ENCODE measurements at places on chromosomes 4 and X.
A peak's percentile ranks its signal among the peaks of the same experiment; 100 is the strongest.

- DNase-seq: no peak
Measured at GRCh38 chr4:129085472-129085871, 7.9 kb downstream of the SCLT1 start.

GRCh38 chrX:104712515-104712914 is 146.5 kb downstream of the IL1RAPL2 start:
- DNase-seq: peak; percentile 0

DNA sequence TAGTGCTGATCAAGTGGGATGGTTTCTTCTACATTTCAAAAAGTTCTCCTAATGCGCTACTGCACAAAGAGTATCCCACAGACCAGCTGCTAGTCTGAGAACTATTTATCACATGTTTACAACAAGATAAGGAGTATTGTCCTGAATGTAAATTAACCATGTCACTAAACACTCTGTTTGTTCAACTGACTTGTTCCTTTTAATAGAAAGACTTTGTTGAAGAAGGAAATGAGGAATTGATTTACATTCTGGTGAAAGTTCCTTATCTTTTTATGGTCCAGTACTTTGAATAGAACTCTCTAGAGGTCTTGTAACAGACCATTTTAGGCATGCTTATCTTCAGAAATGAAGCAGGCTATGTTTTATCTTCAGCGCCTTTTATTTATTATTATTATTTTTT is 67.3 kb upstream of the IL13RA1 start:
- DNase-seq: no peak

DNA sequence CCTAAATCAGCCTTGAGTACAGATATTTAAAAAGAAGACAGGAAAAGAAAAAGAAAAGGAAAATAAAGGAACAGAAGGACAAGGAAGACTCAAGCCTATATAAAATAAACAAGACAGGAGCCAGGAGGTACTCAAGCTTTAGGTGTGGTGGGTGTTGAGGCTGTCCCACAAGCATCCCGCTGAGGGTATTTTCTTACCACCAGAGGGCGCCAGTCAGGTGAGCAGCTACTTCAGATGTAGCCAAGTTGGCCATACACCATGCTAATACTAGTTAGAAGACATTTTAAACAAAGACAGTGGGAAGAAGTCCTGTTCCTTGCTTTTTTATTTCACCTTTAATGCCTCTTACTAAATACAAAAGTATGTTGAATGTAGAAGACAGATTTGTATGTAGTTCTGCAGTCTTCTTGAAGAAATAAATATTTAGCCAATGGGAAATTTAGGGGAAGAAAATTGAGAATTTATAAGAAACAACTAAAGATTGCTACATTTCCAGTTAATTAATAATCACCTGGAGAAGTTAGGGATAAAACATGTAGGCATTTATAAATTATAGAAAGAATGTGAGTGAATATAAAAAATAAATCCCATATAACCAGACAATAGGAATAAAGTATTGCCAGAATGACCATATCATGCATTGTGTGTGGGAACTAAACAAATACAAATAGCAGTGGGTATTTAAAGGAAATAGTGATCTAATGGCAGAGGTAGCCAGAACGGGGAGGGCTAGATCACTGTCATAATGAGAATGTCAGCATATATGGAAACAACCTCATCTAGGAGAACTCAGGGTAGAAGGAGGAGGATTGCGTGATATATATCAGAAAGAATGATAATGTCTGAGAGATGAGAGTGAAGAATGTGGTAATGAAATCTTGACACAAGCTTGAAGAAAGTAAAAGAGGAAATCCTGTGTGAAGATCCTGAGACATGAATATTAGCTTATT is 71.0 kb downstream of the MTHFD2L start:
- DNase-seq: peak; percentile 91

GRCh38 chr4:78150543-78150864 is 93.4 kb downstream of the FRAS1 start:
- no peak for DNase-seq

DNA sequence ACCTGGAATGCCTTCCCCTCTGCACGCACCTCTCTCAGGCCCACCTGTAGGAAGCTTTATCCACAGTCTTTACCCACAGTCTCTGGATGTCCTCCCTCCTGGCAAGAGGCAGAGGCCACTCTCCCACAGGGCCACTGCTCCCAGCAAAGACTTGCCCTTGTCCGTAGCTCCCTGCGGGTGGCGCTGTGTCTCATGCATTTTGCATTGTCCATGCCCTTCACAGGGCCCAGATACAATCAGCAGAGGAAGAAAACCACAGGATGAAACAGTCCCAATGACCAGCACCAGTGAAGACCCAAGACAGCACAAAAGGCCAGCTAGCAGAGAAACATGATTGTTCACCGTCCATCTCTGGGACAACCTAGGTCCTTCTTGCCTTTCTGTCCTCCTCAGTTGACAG is 2.1 kb upstream of the NSG1 start:
- DNase-seq: peak; percentile 32

- no peak for DNase-seq
Measured at GRCh38 chr4:185945906-185946305, 123.0 kb upstream of the TLR3 start.

- DNase-seq: peak; percentile 9
Measured at GRCh38 chrX:120429776-120430540, 39.1 kb downstream of the LAMP2 start.

GRCh38 chr4:123896446-123897071 is 500.0 kb downstream of the SPRY1 start:
- peak; percentile 6 for DNase-seq

GRCh38 chr4:140358281-140358680 is 15.2 kb upstream of the SCOC start:
- DNase-seq: no peak

- no peak for DNase-seq
Measured at GRCh38 chr4:53645108-53645507, 53.8 kb upstream of the LNX1 start.

GRCh38 chrX:77595848-77596247 is 148.7 kb downstream of the FGF16 start:
- DNase-seq: peak; percentile 18

DNA sequence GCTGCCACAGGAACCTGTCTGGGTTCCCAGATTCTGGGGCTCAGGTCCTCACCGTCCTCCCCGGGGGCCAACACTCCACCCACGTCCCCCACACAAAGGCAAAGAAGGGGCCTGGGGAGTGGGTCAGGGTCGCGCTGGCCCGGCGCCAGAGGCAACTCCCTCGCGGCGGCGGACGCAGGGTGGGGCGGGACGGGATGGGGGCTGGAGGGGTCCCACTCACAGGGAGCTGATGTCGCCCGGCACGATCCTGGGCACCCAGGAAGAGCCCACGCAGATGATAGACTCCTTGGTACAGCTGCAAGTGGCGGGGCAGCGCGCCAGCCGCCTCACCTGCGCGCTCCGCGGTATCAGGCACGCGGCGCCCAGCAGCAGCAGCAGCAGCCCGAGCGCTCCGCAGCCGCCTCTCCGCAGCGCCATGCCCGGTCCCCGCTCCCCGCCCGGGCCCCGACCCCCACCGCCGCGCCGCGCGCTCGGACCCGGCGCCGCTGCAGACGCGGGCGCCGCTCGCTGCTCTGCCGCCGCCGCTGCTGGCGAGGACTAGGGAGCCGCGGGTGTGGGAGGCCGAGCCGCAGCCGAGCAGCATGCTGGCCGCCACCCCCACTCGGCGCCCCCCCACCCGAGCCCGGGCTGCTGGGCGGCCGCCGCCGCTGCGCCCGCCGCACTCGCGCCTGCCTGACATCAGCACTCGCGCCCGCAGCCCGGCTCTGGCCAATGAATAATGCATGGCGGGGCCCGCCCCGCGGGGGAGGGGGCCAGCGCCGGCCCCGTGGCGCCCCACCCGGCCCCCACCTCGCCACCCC is at the start of gene LGI2:
Gene LGI2, minus strand, starts transcription at position 670 of the 800 bp plus-strand sequence. Its CDS starts 253 bp downstream, at position 417.
- DNase-seq: peak; percentile 4

- peak; percentile 42 for DNase-seq
Measured at GRCh38 chr4:122764071-122764820, 31.7 kb downstream of the BBS12 start.

DNA sequence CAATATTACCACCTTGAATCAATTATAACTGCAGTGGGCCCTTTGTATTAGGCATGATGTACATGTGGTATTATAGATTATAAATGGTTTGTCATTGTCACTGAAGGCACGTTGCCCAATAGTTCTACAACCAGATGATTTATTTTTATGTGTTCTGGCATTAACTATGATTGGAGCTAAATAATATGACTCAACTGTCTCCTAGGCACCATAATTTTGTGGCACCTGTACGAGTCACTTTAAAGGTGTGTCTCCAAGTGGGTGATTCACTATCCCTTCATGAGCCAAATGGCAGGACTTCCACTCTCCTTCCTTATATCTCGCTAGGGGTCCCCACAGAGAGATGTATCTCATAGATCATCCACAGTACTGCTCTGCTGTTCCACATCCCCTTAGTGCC is 6.1 kb upstream of the SMPX start:
- no peak for DNase-seq

DNA sequence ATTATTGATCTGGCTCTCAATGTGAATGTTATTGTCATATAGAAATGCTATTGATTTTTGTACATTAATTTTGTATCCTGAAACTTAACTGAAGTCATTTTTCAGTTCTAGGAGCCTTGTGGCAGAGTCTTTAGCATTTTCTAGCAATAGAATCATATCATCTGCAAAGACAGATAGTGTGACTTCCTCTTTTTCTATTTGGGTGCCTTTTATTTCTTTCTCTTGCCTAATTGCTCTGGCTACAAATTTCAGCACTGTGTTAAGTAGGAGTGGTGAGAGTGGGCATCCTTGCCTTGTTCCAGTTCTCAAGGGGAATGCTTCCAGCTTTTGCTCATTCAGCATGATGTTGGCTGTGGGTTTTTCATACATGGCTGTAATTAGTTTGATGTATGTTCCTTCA is 102.7 kb downstream of the SH3BGRL start:
- DNase-seq: no peak

DNA sequence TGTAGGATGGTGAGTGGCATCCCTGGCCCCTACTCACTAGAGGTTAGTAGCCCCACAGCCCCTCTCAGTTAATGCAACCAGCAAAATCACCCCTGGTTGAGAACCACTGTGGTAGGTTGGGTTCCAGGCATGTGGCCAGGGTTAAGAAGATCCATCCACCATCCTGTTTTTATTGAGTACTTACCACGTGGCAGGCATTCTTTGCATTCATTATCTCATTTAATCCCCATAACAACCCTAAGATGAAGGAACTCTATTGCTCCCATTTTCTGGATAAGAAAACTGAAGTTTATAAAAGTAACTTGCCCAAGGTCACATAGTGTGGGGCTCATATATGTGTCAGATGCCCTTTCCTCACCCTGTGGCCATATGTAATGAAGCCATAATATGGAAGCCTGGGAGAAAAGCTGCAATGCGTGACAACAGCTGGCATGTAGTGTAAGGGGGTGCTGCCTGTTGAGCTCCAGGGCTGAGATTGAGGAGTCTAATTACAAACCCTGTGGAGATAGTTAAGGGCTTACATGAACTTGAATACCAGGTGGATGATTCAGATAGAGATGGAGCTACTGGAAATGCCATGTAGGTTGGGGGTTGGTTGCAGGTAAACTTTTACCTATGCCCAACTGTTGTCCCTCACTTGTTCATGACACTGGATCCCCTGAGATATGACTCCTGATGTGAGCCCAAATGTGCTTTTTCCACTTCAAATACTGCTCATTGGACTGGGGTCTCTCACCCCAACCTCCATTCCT is 100.2 kb upstream of the PGRMC2 start:
- peak; percentile 71 for DNase-seq

DNA sequence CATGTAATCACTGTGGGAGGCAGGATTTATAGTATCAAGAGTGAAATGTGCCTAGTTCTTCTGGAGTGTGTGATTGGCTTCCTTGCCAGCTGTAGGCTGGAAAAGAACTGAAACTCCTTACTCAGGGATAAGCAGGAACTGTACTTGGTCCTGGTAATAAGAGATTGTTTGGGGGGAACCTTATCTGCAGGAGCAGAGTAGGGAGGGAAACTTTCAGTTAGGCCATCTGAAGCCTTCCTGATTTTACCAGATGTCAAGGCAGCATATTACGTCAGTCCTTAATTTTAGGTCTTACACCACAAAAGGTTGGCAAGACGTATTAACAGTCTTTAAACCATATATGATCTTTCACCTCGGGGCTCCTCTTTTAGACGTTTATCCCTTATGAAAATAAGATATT is 231.5 kb upstream of the FMR1 start:
- no peak for DNase-seq

GRCh38 chr4:106312997-106313522 is 2.9 kb downstream of the TBCK start:
- no peak for DNase-seq

DNA sequence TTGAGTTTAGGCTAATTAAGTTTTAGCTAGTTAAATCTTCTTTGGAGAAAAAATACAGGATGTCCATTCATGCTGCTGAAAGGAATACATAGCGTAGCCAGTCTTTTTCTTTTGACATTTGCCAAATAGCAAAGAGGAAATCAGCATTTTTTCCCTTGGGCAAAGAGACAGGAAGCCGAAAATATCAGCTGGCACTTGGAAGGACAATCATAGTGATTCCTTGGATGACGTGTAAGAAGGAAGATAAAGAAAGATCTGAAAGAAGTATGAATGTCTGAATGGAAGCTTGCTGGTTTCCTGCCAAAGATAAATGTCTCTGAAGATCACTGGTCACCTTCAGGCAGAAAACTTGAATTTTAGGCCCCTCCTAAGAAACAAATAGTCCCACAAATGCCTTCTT is 44.2 kb downstream of the SLITRK2 start:
- DNase-seq: no peak

- peak; percentile 1 for DNase-seq
Measured at GRCh38 chr4:17400686-17401085, 111.2 kb downstream of the QDPR start.

- peak; percentile 46 for DNase-seq
Measured at GRCh38 chr4:70915036-70915815, 13.1 kb downstream of the MOB1B start.

GRCh38 chr4:182190306-182190705 is 52.9 kb upstream of the TENM3 start:
- DNase-seq: no peak

- no peak for DNase-seq
Measured at GRCh38 chr4:26885912-26886274, 25.3 kb downstream of the STIM2 start.

DNA sequence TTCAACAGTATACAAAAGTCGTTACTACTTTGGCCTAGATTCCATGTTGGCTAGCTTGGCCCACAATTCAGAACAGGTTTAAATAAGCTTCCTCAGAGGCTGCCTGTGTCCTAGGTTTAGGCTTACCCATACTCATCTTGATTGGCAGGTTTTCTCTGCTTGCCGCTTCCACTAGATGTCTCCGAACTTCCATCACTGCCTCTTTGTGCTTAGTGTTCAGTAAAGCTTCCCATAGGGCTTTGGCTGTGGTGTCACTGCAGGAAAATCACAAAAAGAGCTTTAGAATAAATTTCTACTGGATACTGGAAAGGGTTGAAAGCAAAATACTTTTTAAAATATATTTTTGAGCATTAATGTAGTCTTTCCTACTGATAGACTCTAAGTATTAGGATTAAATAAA is 52.4 kb downstream of the SCFD2 start:
- DNase-seq: peak; percentile 77

DNA sequence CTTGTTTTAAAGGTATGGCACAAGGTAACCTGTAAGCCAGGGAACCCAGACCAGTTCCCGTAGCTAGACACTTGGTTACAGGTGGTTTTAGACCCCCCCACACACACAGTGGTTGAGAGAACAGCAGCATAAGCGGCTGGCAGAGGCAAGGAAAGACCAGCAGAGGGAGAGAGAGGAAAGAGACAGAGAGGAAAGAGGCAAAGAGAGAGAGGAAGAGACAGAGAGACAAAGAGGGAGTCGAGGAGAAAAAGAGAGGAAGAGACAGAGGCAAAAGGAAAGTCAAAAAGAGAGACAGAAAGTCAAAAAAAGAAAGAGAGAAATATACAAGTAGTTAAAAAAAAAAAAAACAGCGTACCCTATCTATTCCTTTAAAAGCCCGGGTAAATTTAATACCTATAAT is 19.5 kb upstream of the PCSK1N start:
- DNase-seq: peak; percentile 44

- DNase-seq: no peak
Measured at GRCh38 chr4:122606364-122607043, 14.4 kb downstream of the IL21 start.
